Stimulated activated naive B cell treated with anti-CD40 and anti-IgM and Interleukin-4, amounts not matched to agents 10 μg/mL and 1 μg/mL and 100 μg/mL, for 72 hours (primary cell): ENCODE measurements at places on chromosomes 7 and 10.

- no peak for DNase-seq
Measured at GRCh38 chr10:13973742-13974141, 357.0 kb downstream of the FRMD4A start.

GRCh38 chr7:11261470-11261869 is 287.8 kb downstream of the PHF14 start:
- no peak for DNase-seq

GRCh38 chr7:135845415-135846075 is 96.9 kb upstream of the FAM180A start:
- no peak for DNase-seq

GRCh38 chr10:91251430-91252056 is 31.1 kb downstream of the PCGF5 start:
- DNase-seq: peak; percentile 22

- DNase-seq: no peak
Measured at GRCh38 chr7:105187302-105188169, 173.5 kb downstream of the KMT2E start.

DNA sequence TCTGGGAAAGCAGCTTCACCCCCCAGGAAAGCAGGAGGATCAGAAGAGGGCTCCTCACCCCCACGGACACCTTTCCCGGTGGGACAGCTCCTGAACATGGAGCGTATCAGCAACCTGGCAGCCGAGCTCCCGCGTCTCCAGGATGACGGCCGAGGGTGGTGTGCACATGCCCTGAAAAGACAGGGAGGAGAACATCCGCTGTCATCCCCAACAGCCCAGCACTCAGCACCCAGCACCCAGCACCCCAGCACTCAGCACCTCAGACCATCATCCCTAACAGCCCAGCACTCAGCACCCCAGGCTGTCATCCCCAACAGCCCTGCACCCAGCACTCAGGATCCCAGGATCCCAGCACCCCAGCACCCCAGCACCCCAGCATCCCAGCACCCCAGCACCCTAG is 3.9 kb upstream of the CFAP46 start:
- DNase-seq: no peak

DNA sequence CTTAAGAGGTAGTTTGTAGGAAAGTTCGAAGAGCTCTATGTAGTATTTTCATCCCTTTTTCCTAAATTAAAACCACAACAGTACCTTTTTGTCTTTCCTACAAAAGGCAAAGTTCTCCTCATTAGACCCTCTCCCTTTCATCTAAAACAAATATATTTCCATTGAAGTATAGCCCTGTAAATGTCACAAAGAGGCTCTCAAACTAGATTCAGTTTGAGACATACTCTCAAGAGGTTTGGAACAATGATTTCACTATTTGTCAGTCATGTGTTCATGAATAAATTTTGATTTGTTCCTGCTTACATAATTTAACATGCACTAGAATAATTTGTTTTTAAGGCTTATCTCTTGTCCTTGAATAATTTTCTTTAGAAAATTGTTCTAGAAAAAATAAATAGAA is 12.2 kb downstream of the TAS2R16 start:
- no peak for DNase-seq

DNA sequence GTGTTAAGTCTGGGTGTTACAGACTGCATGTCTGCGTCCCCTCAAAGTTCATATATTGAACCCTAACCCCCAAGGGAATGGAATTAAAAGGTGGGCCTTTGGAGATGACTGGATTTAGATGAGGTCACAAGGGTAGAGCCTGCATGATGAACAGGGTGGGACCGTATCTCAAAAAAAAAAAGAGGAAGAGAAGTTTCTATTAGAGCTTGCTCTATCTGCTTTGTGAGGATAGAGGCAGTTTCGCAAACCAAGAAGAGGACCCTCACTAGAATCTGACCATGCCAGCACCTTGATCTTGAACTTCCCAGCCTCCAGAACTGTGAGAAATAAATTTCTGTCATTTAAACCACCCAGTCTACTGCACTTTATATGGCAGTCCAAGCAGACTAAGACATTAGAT is 1.4 kb downstream of the KIN start:
- DNase-seq: no peak

DNA sequence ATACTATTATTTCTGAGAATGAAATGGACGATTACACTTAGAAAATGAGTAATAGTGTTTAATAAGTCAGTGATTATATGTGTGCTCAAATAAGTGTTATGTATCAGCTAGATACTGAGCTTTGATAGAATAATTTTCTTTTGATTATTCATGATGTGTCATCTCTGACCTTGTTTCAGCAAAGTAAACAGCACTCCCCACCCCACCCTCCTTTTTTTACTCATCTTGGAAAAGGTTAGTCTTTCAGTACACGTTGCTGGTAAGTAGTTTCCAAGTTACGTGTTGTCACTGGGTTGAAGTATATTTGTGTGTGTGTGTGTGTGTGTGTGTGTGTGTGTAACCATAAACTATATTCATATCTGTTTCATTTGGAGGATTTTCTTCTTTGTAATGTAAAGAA is 84.1 kb downstream of the GNAI1 start:
- no peak for DNase-seq

DNA sequence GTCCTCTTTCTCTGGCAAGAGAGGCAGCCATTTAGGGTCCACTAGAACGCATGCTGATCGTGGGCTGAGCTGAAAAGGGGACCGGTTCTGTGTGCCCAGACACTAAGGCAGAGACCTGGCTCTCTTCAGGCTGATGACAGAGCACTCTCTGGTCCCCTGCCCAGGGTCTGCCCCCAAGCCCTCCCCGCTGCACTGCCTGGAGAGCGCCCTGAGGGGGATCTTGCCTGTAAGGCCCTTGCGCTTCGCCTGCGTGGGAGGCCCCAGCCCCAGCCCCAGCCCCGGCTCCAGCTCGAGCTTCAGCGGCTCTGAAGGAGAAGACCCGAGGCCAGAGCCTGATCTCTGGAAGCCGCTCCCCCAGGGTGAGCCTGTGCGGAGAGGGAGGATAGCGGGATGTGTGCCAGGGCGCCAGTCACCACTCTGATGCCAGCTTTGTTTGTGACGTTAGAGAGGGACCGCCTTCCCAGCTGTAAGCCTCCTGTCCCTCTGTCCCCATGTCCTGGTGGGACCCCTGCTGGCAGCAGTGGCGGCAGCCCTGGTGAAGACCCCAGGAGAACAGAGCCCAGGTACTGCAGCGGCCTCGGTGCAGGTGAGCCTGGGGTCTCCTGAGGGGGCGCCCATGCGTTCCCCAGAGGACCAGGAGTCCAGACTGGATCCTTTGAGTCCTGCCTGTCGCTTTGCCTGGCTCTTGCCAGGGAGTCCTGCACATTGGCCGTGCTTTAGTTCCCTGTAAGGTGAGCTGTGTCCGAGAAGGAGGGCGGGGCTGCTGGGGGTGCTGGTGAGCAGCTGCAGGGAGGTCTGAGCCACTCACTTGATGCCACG is 43.2 kb downstream of the ZNF467 start:
- no peak for DNase-seq

DNA sequence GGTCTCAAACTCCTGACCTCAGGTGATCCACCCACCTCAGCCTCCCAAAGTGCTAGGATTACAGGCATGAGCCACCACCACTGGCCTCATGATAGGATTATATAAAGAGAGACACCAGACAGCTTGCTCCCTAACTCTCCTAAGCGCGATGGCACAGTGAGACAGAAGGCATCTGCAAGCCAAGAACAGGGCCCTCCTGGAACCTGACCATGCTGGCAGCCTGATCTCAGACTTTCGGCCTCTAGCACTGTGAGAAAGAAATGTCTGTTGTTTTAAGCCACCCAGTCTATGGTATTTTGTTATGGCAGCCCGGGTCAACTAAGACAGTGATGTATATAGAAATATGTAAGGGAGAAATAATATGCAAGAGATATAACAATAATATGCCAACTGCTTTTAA is 51.2 kb downstream of the SRPK2 start:
- no peak for DNase-seq

GRCh38 chr7:76074972-76075370 is 27.1 kb downstream of the MDH2 start:
- no peak for DNase-seq

DNA sequence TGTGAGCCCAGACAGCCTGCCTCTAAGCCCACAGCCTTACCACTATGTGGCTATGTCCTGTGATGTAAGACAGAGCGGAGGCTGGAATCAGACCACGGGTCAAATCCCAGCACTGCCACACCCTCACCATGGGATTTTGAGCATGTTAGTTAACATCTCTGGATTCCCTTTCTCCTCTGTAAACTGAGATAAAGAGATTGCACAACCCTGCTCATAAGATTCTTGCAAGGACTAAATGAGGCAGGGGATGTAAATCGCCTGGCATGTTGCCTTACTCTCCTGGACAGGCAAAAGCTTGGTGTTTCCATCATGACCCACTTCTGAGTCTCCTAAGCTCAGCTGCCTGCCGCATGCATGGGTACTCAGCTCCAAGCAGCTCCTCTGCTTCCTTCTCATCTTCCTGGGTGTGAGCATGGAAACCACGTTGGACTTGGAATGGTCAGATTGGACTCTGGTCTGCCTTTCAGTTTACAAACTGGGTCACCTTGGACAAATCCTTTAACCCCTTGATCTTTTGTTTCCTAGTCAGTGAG is 41.3 kb upstream of the MTURN start:
- DNase-seq: no peak

GRCh38 chr10:18221123-18221522 is 80.9 kb downstream of the CACNB2 start:
- no peak for DNase-seq
